ENCODE measurements at places on chromosomes 5 and 9.

DNA sequence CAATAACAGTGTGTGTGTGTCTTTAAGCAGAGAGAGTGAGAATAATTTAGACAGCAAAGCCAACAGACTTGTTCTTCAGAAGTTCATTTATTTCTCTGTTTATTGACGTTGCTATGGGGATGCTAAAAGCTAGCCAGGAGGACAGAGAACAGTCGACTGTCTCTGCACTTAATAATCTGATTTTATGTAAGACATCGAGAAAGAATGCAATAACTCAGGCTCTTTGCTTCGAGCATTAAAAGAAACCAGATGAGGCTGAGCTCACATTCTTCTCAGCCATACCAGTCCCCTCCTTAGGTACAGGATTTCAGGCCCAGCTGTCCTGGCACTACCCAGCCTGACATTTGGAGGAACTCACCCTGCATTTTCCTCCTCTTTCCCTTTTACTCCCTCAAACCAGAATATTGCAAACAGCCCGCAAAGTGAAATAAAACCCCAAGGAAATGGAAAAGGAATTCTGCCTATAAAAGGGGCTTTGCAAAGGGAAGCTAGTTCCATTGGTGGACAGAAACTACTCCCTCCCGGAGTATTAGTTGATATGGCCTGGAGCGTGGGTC is 44.5 kb upstream of the DPYSL3 start:
- no peak for DNase-seq

GRCh38 chr5:91318724-91319123 is 64.4 kb downstream of the ARRDC3 start:
- DNase-seq: no peak

GRCh38 chr5:124199893-124200292 is 546.5 kb downstream of the ZNF608 start:
- no peak for DNase-seq

- no peak for DNase-seq
Observed at GRCh38 chr9:109582386-109582785, 84.3 kb upstream of the PTPN3 start.

DNA sequence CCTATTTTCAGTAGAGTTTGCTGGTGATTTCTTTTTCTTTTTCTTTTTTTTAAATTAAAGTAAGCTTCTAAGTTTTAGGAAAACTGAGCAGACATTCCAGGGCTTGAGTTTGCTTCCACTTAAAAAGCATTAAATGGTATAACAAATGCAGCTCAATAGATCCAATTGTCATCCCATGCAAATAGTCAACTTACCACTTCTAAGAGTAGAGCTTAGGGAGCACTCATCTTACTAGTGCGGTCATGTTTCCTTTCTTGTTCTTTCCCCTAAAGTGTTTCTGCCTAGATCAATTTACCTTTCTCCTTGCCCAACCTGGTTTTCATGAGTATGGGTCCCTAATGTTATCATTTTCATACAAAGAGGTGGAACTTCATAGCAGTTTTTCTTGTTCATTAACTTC is 13.0 kb upstream of the CEP120 start:
- DNase-seq: no peak

DNA sequence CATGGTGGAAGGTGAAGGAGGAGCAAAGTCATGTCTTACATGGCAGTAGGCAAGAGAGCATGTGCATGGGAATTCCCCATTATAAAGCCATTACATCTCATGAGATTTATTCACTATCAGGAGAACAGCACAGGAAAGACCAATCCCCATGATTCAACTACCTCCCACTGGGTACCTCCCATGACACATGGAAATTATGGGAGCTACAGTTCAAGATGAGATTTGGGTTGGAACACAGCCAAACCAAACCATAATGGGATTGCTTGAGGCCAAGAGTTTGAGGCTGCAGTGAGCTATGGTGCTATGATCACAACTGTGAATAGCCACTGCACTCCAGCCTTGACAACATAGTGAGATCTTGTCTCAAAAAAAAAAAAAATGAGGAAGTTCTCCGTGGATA is 581.8 kb downstream of the TAF11L14 start:
- DNase-seq: no peak

- no peak for DNase-seq
Observed at GRCh38 chr9:136048560-136049411, 46.3 kb downstream of the NACC2 start.

- no peak for DNase-seq
Observed at GRCh38 chr5:76983468-76983867, 30.6 kb downstream of the CRHBP start.

GRCh38 chr9:118029425-118029824 is 325.2 kb downstream of the TLR4 start:
- no peak for DNase-seq

DNA sequence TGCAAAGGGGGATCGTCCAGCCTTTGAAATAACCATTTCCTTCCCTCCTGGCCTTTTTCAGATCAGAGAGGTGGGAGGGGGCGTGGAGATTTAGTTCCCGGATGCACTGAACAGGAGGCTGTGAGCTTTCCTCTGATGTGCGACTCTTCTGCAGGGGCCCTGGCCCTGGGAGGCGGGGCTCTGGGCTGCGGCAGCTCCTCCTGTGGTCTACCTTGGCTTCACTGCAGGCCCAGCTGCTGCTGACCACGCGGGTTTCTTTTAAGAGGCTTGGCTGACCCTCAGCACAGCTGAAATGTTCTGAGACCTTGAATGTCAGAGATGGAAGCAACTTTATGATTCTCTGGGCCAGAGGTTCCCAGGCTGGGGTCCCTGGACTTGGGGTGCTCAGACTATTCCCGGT is 27.0 kb upstream of the COL15A1 start:
- no peak for DNase-seq

GRCh38 chr9:126693428-126693944 is 79.8 kb downstream of the LMX1B start:
- no peak for DNase-seq

DNA sequence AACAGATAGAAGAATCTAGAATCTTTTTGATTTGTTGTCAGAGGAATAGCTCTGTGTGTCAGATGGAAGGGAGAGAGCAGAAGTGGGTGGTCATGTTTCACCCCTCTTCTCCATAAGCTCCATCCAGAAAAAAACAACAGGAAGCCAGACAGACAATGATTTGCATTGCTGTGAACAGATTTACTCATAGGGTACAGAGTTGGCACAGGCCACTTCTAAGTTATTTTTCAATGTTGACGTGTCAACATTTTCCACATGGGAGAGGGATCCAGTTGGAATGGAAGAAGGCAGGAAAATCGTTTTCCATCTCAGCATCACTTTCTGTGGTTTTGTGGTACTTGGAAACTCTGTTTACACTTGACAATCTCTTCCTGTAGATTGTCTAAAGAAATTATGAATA is 86.7 kb downstream of the INSYN2B start:
- DNase-seq: no peak

DNA sequence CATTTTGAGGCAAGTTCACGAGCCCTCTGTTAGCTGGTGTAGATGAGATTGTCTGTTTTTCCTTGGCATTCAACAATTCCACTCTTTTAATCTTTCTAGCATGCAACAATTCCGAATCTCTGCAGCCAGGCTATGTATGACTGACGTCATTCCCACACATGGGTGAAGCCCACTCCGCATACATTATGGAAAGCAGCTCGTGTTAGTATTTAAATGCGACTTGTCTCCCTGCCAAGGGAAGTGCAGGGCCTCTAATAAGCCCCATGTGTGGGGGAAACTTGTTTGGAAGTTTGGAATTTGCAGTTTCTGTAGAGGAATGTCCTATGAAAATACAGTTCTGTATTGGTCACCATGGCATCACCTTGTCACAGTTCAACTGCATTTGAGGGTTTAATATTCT is 146.0 kb upstream of the FBXL7 start:
- no peak for DNase-seq

DNA sequence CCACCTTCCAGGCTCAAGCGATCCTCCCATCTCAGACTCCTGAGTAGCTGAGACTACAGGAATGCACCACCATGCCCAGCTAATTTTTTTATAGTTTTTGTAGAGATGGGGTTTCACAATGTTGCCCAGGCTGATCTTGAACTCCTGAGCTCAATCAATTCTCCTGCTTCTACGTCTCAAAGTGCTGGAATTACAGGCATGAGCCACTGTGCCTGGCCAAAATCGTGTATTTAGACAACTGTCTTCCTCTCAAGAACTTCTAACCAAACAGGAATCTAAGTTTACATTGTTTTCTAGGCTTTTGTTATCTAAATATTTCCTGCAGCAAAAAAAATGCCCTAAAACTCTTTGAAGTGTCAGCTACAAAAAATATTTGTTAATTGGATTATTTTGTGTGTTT is 78.8 kb downstream of the NLN start:
- no peak for DNase-seq

Data from NK-92 treated with Interleukin-12 subunit alpha and Interleukin-12 subunit beta, amount 100 ng/mL, for 24 hours (cell line).